ENCODE measurements at places on chromosomes 3 and 15.

DNA sequence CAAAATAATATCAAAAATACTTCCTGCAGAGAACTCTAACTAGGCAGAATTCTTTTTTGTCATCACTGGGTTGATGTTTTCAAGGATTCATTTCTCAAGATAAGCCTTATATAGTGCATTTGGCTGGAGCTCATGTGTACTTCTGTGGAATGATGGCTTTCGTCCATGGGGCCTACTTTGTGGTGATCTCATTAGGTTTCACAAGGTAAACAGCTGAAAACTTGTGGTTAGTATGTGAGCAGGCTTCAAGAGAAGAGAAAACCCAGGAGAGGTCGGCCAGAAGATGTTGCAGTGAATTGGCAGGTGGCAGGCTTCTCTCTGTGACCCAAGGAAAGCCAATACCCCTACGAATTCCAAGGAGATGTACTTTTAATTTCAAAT lies 121.4 kb upstream of the PHLDB2 start:
- DNase-seq, result no peak

- DNase-seq, result no peak
Observed at GRCh38 chr3:148372206-148372875, 325.4 kb upstream of the AGTR1 start.

DNA sequence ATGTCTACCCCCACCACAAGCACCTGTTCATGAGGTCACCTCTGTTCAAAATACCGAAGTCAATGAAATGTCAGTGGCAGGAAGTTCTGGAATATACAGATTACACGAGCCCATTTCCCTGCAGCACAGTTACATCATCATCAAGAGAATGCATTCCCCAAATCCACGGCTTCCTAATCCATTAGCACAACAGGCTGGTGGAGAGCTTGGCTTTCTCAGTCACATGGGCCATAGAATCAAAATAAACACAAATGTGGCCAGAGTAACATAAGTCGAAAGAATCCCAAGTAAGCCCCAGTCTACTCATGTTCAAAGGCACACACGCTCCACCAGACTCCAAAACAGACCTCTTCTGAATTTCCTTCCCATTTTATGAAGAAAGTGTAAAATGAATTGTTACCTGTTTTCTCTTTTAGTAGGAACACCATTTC lies 419.3 kb downstream of the MAGI1 start:
- peak; percentile 19 for DNase-seq

GRCh38 chr3:154132777-154133375 lies 11.7 kb downstream of the ARHGEF26 start:
- DNase-seq, result peak; percentile 80

DNA sequence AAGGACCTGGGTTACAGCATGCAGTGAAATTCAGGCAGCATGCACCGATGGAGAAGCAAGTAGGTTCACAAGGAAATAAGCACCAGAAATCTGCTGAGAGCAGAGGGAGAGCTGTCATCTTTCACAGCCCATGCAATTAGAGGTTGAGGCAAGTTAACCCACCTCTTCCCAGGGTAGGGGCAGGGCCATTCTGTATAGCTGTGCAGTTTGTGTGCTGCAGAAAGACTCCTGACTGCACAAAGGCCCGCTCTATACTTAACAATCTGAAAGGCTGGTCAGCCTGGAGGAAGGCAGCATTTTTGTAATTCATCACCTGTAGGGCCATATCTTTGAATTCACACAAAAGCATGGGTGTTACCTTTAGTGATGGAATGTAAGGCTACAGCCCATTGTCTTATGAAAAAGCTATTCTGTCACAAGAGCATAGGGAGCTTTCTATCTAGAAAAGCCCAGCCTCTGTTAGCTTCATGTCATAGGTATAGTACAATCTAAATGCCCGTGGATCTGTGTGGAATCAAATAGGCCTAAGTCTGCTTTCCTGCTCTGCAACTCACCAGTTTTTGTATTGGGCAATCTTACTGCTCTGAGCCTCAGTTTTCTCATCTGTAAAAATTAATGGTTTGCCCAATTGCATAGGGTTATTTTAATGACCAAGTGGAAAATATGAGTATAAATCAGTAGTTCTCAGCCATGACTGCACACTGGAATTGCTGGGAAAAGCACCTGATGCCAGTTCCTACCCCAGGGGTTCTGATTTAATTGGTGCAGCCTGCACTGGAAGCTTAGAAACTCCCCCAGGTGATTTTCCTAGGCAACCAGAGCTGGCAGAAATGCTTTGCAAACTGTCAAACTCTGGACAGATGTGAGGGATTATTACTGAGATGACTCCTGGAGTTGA lies 65.2 kb downstream of the ATP13A5 start:
- peak; percentile 16 for DNase-seq

GRCh38 chr3:190017521-190018288 lies 103.0 kb downstream of the P3H2 start:
- peak; percentile 10 for DNase-seq

- no peak for DNase-seq
Observed at GRCh38 chr3:32758375-32758753, 59.4 kb upstream of the TRIM71 start.

DNA sequence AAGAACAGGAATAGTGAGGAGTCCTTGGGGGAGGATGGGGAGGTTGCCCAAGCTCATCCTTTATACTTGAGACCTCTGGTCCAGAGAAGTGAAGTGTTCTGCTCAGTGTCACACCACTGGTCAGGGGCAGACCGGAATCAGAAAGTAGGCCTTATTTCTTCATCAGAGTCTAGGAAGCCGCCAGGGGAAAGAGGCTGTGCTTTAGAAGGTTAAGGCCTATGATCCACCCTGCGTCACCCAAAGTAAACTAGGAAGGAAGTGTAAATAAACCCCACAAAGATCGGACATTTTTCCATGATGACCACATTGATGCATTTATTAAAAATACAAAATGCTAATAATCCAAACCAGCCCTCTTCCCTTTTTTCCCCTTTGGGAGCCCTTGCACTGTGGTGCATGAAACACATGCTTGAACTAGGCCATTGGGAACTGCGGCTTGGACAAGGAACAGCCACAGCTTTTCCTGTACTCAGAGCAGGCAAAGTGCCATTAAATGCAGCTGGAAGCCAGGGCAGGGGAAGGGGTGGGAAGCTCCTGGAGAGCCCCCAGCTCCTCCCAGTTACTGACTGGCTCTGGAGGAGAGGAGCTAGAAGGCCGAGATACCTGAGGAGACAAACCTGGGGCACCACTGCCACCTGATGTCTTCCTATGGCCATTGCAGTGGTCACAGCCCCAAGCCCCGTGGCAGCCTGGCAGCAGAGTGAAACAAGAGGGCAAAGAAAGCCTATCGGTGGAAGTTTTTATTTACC lies 37.0 kb downstream of the CDC25A start:
- peak; percentile 86 for DNase-seq

DNA sequence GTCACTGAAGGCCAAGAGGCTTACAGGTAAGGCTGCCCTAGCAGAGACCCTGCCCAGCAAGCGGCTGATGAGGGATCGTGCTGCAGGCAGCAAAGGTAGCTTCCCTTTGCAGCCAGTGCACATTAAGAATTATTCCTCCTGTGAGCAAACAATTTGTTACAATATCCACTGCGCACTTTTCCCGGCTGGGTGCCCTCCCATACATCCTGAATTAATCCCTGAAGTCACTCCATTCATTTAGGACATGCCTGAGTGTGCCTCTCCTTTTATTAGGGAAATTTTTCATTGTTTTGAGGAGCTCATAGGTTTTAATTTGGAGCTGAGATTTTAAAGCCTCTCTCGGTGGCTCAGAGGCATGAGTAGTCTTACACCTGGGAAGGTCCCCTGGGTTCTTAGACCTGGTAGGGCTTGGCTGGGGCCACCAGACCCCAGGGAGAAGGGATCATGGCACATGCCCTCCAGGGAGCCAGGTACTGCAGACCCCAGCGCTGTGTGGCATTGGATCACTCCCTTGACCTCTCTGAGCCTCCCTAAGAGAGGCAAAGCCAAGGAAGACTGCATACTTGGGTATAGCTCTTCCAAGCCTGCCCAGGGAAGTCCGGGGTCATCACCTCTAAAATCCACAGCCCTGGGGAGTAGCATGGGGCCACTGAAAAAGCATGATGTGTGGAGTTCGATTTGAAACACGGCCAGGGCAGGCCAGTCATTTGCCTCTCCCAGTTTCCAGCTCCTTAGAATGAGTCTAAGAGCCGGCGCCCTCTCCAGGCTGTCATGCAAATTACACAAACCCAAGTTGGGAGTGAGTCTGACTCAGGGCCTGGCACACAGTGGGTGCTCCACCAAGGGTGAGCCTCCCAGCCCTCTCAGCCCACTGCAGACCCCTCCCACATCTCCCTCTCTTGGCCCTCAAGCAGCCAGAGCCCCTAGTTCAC lies 151.9 kb upstream of the LINGO1 start:
- DNase-seq, result peak; percentile 83

- peak; percentile 82 for DNase-seq
Observed at GRCh38 chr3:65729555-65729954, 309.2 kb downstream of the MAGI1 start.

DNA sequence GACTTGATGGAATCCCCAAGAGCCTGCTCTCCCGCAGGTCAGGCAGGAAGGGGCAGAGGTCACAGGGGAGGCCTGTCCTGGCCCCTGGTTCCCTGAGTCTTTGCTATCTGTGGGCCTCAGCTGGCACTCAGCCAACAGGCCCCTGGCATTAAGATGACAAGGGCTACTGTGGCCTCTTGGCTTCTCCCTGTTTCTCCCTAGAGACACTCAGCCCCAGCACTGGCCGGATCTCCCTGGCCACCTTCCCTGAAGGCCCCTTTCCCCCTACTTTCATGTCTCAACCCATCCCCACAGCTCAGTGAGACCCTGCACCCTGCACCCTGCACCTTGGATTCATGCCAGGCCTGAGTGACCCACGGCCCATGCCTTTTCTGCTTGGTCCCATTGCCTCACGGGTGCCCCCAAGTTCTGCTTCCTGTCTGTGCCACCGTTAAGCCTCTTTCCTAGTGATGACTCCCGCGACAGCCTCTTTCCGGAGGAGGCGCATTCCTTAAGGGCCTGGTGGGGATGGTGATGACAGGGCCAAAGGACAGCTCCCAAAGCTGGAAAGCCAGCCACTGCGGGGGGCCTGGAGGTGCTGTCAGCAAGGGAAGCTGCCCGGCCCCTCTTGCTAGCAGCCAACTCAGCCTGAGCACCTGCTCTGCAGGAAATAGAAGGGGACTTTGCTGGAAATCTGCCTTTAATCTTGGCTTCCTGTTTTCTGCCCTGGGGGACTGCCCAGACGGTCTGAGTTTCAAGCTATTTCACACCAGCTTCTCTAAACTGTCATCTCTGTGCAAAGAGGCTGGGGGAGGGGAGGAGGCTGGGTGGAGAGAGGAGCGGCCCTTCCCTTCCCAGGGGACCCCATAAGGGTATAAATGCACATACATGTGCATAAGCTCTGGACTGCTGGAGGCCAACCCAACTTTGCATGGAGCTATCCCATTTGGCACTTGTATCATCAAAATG lies 4.8 kb upstream of the CSK start:
- peak; percentile 51 for DNase-seq

- no peak for DNase-seq
Observed at GRCh38 chr3:47419083-47420043, 38.5 kb downstream of the PTPN23 start.

DNA sequence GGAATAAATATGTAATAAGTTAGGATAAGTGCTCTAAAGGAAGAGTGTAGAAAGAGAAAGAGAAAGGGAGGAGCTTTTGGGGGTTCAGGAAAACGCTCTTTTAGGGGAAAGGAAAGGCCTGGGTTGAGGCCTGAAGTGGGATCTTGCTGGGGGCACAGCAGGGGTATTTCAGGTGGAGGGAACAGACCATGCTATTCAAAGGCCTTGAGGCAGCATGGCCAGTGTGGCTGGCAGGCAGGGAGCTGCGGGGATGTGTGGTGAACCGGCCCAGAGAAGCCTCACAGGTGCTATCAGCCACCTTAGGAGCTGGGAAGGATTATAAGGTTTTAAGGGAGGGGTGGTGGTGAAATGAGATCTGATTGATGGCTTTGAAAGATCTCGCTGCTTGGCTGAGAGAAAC lies 66.6 kb downstream of the LINGO1 start:
- no peak for DNase-seq

DNA sequence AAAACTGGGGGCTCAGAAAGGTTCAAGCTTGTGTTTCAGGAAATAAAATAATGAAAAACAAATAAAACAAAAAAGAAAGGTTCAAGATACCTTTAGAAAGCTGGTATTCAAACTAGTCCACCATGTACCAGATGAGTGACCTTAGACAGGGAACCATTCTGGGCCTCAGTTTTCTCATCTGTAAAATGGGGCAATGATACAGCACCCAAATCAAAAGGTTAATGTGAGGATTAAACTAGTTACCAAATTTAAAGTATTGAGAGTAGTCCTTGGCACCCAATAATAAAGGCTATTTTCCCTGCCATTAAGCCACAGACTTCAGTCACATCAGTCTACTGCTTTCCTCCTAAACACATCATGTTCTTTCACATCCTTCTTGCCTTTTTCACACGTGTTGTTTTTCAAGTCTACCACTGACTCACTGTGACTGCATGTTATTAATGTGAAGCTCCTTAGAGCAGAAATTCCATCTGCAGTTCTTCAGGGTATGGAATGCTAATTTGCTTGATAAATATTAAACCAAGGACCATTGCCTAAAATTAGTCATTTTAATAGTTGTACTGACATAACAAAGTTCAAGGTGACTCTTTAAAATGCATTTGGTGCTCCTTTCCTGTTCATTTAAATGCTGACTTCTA lies 19.9 kb downstream of the TAMM41 start:
- DNase-seq, result no peak

- DNase-seq, result no peak
Observed at GRCh38 chr3:16738451-16738850, 133.2 kb upstream of the DAZL start.

DNA sequence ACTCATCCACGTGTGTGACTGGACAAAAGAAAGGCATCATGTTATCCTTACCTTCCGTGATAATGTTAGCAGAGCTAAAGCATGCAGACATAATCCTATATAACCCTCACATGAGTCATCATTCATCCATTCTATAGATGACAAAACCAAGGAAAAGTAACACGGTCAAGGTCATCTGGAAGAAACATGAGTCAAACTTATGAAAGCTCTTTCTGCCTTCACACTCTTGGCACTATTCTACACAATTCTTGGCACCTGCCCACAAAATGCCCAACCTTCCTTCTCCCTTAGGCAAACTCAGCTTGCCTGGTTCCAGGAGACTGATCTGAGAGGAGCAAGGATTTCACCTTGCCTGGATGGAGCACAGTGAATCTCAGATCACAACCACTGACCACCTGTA lies 66.9 kb downstream of the PRICKLE2 start:
- no peak for DNase-seq
